ENCODE measurements at places on chromosomes 5 and 9.
A peak's percentile ranks its signal among the peaks of the same experiment; 100 is the strongest.

GRCh38 chr5:172499287-172499686 is 45.0 kb upstream of the SH3PXD2B start:
- DNase-seq, result no peak

- DNase-seq, result no peak
These were observed 105.5 kb downstream of the FEM1C start for GRCh38 chr5:115439042-115439441.

DNA sequence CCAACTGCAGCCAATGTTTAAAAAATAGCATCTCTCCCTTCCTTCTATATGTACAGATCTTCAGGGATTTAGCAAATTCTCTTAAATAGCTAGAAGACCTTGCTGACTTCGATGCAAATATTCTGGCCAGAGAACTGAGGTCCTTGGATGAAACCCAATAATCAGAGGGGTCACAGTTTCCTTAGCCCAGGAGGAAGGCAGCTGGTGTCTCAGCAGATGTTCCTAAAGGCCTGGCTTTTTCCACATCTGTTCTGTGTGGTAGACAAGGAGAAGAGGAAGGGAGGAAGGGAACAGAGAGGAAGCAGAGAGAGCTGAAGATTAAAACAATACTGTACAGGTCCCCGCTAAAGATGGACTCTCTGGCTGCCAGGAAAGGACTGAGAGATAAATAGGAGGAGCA is 33.1 kb downstream of the BOD1 start:
- no peak for DNase-seq

- no peak for DNase-seq
These were observed 505.0 kb downstream of the SPOCK1 start for GRCh38 chr5:136994154-136994553.

DNA sequence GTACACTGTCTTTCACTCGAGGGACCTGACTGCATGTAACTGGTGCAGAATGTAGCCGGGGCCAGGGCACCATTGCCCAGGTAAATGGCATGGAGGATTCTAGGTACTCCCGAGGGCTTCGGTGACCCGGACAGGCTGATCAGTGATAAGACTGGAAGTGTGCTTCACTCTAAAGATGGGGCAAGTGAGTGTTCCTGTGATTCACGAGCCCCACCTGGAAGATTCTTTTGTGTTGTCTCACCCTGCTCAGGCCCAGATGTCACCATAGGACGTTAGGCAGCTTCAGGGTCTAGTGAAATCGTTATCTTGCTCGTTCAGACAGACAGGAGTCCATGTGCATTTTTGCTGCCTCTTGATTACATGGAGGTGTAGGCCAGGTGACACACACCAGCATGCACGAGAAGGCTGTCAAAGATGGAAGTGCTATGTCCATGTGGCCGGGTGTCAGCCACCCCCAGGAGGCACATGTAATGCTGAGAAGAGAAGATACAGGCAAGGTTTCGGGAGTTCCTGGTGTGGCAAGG is 73.9 kb downstream of the WNK2 start:
- DNase-seq, result no peak

GRCh38 chr9:1490341-1491232 is 440.4 kb downstream of the DMRT2 start:
- no peak for DNase-seq

GRCh38 chr9:128916745-128917144 is 4.0 kb upstream of the PHYHD1 start:
- DNase-seq, result no peak

- no peak for DNase-seq
These were observed 149.2 kb upstream of the GAS1 start for GRCh38 chr9:87096506-87096905.

DNA sequence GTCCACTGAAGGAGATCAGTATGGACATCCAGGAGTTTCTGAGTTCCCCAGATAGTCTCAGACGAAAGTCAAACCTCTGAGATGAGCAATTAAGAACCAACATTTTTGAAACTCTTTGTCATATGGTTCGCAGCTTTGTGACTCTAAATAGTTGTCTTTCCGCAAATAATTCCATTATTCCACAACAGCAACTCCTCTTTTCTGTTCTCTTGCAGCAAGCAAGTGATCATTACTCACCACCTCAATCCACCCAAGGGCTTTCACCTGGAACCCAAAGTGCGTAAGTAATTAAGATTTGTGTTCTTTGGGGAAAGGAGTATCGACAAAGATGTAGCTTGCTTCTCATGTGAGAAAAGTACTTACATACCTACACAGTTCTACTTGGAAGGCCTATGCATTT is 15.6 kb downstream of the MTX3 start:
- no peak for DNase-seq

DNA sequence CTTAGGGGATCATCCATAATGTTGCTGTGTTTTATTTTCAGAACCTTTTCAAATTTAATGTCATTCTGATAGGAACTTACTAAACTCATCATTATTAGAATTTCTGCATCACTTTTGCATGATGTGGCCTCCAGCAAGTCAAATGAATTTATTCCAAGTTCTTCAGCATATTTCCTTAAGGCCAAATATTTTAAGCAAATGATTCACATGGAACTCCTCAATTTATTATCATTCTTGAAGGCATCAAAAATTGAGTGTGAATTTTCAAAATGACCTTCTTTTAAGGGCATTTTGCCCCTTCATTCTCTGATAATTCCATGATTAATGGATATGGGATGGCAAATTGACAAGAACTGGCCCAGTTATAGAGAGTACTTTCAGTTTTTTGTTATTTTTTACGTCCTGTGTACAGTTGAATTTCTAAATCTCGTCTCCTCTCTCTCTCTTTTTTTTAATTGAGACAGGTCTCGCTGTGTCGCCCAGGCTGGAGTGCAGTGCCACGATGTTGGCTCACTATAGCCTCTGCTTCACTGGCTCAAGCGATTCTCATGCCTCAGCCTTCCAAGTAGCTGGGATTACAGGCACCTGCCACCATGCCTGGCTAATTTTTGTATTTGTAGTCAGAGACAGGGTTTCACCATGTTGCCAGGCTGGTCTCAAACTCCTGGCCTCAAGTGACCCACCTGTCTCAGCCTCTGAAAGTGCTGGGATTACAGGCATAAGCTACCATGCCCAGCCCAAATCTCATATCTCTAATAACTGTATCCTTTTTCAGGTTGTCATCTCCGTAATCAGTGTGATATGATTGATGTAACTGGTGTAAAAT is 29.1 kb downstream of the GPR21 start:
- DNase-seq, result no peak

GRCh38 chr5:72488756-72489155 is 18.5 kb downstream of the ZNF366 start:
- DNase-seq, result no peak

DNA sequence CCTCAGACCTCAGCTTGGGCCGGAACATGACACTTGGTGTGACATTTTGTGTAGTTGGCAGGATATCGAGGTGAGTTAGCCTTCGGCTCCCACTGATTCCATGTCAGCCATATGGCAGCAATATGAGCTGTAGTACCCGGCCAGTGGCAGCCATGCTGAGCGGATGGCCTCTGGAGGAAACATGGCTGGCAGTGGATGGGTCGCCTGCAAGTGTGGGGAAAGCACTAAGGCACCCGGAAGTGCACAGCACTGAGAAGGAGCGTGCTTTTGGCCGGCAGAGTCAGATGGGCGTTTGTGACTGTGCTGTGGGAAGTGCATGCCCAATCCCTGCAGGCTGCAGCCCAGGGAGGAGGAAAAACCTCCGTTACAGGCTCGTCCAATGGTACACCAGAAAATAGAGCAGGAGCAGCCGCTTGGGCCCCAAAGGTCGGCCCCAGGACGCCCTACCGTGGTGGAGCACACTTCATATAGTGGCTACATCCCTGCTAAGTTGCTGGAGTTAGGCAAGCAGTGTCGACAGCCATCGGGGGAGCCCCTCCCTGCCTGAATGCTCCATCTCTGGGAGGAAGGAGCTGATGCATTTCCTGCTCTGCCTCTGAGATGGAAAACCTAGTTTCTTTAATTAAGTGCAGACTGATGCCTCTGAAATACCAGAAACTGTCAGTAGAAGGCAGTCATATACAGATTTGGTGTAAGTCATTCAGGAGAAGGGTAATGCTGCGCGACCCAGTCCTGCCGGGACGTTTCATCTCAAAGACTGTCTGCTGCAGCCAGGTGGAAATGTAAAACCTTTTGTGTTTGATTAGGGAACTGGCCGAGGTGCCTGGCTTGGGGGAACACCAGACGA is 2185.8 kb upstream of the ACO1 start:
- DNase-seq, result no peak

- no peak for DNase-seq
These were observed 63.7 kb downstream of the LMX1B start for GRCh38 chr9:126677188-126678084.

GRCh38 chr9:115837618-115838017 is 316.0 kb upstream of the PAPPA start:
- no peak for DNase-seq

GRCh38 chr5:16574789-16575721 is 41.7 kb downstream of the RETREG1 start:
- DNase-seq, result no peak

- DNase-seq, result no peak
These were observed 18.2 kb upstream of the NREP start for GRCh38 chr5:111775224-111775623.

- DNase-seq, result no peak
These were observed 8.2 kb downstream of the CTSL start for GRCh38 chr9:87734106-87734505.

DNA sequence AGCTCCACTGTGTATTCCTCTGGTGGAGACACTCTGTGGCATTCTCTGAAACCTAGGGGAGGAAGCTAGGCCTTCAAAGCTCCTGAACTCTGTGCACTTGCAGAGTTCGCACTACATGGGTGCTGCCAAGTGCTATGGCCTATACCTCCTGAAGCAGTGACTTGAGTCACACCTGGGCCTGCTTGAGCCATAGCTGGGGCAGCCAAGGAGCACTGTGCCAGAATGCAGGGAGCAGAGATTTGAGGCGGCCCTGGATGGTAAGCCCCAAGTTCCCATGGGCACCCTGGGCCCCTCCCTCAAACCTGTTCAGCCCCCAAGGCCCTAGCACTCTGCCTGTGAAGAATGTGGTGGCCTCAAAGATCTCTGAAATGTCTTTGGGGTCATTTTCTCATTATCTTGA is 212.9 kb downstream of the SPATA31A6 start:
- no peak for DNase-seq

GRCh38 chr5:89229331-89230070 is 346.5 kb upstream of the MEF2C start:
- no peak for DNase-seq

GRCh38 chr9:69580582-69581214 is 91.5 kb downstream of the APBA1 start:
- no peak for DNase-seq

- DNase-seq, result no peak
These were observed 100.5 kb downstream of the PALM2AKAP2 start for GRCh38 chr9:109880276-109881169.

- DNase-seq, result no peak
These were observed 100.4 kb downstream of the FAM114A2 start for GRCh38 chr5:153938191-153938842.

- DNase-seq, result peak; percentile 67
These were observed at the start of gene PCDHB5 for GRCh38 chr5:141135030-141135717. TSS of gene PCDHB5 (plus strand) at chr5:141135206. CDS start at chr5:141135435, 229 bp downstream.

DNA sequence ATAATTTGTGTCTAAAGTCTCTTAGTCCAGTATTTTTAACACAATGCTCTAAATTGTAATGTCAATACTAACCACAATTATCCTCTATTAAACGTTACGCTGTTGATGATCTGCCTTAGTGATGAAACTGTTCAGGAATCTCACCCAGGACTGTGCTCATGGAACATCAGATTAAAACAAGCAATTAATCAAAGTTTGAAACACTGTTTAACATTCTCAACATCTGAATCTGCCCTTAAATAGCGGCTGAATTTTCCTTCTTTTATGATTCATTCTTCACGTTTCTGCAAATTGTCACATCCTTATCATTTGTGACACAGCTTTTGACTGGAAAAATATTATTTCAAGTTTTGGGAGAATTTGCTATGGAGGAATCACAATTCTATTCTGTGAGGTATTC is 113.8 kb downstream of the MARCHF11 start:
- DNase-seq, result no peak

DNA sequence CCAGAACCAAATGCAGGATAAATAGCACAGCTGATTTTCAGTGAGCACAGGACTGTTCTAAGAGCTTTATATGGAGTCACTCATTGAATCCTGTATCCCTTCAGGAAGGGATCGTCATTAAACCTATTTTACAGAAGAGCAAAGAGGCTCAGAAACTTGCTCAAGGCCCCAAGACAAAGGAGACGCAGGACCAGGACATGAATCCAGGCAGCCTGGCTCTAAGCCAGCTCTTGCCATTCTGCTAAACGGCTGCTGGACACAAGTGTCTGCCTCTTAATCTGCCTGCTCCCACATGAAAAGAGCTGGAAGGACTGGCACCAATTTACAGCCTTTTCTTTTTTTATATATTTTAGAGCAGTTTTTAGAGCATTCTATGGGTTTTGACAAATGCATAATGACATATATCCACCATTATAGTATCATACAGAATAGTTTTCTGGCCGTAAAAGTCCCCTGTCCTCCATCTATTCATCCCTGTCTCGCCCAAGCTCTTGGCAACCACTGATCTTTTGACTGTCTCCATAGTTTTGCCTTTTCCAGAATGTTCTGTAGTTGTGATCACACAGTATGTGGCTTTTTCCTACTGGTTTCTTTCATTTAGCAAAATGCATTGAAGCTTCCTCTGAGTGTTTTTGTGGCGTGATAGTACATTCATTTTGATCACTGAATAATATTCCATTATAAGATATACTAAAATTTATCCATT is 37.5 kb downstream of the RETREG1 start:
- no peak for DNase-seq

GRCh38 chr5:111461255-111461671 is 51.1 kb downstream of the STARD4 start:
- DNase-seq, result no peak

DNA sequence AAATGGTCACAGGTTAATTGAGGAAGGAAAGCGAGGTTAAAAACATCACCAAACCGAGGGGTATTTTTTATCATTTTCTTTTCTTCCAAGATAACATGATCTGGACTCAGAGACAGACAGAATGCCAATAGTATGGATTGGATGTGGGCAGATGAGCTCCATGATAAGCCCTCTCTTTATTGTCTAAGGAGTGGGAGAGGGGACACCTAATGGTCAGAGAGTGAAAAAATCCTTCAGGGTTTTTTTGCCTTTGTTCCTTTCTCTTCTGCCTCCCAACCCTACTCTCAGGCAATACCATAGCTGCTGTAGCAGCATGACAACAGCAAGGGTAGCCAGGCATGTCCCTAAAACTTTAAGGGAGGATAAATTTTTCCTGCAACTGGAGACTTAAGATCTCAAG is 94.7 kb downstream of the DIRAS2 start:
- DNase-seq, result no peak
